Activated CD4-positive, alpha-beta memory T cell treated with anti-CD3 and anti-CD28 coated beads for 36 hours (primary cell): ENCODE measurements at places on chromosomes 3 and 15.

- DNase-seq: no peak
Observed at GRCh38 chr3:98962189-98962930, 60.9 kb upstream of the DCBLD2 start.

- peak; percentile 46 for DNase-seq
Observed at GRCh38 chr3:111617912-111618601, 22.9 kb upstream of the ZBED2 start.

- DNase-seq: no peak
Observed at GRCh38 chr3:176723758-176724393, 473.4 kb downstream of the TBL1XR1 start.

DNA sequence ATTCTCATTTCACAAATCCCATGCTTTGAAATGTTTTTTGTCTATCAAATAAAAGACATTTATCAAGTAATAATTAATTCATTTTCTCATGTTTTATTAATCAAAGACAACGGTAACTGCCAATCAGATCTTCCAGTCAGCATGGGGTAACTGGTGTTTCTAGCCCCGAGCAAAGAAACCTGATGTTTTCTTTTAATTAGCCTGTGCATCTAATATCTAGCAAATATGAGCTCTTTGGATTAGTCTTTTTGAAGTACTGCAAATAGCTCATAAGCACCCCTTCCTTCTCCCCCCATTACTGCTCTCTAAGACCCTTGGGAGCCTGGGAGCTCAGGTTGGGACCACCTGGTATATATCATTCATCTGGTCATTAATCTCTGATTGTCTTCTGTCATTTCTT, 43.1 kb upstream of the SRGAP3 start:
- DNase-seq: no peak

- DNase-seq: no peak
Observed at GRCh38 chr3:75342425-75342824, 321.7 kb upstream of the FRG2C start.

- DNase-seq: no peak
Observed at GRCh38 chr3:100882571-100882984, 110.6 kb downstream of the ABI3BP start.

GRCh38 chr15:32643907-32644445, 2.5 kb downstream of the SCG5 start:
- DNase-seq: no peak
